ENCODE measurements at places on chromosomes 12 and 14.

GRCh38 chr12:51915003-51915625, 7.8 kb downstream of the ACVRL1 start:
- no peak for DNase-seq

GRCh38 chr12:49296836-49297694, 2.1 kb downstream of the PRPH start:
- peak; percentile 31 for DNase-seq

DNA sequence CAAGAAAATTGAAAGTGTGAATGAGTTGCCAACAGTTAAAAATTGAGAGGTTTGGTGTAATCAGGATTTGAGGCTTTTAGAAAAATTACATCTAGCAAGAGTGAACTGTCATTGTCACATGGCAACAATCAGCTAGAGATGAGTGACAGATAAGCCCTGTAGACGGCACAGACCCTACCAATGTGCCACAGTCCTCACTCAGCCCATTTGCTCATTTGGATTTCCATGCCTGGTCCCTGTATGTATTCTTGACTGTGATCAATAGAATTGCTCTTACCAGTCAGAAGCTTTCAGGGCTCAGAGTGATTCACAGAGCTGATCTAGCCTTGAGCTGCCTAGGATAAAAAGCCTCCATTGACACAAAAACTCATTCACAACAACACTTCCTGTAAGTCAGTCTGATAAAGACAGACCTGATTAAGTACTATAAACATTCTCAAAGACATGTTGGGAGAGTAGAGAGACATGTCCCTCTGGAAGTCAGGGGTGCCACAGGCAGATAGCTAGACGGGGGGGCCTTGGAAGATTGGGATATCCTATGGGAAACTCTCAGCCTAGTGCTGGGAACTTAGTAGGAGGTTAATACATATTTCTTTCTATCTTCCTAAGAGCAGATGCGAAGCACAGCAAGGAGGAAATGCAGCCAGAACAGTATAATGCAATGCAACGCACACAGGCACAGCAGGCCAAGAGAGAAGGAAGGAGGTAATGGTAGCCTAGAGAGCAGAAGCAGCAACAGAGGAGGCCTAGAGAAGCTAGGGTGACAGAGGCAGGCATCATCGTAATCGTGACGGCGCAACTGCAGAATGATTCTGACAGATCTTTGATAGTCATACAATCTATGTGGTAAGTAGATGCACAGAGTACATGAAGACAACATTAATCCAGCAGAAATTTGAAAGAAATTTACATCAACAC, 2.0 kb upstream of the PELI2 start:
- no peak for DNase-seq

DNA sequence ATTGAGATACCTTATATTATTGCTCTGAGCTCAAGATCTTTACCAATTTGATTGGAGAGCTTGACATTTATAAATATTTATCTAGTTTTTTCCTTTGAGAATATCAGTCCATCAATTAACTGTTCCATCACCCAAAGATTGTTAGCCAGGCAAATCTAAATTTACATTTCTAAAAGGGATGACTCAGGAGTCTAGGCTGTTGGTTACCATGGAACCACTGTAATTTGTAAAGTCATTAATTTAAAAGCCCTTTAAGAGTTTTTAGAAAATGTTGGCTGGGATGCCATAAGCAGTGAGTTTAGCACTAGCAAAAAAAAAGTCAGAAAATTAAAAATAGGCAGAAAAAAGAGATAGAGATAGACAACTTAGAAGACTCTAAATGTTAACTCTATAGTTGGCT, 19.5 kb upstream of the SERPINA1 start:
- no peak for DNase-seq

GRCh38 chr12:94149119-94149780, 873 bp downstream of the PLXNC1 start:
- DNase-seq = peak; percentile 45

DNA sequence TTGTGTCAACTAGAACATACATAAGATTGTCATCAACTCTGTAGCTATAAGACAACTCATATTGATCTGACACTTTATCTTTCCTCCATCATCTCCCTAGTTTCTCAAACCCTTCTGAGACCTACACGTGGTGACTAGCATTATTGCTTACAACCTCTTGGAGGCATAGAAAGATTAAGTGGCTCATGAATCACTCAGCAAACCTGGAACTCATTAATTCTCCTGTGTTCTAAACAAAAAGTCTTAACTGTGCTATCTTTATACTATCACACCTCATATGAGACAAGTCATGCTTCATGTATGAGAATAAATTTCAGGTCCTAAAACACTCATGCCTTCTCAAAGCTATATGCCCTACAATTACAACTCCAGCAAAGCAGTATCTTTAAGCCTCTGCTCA, 408.6 kb upstream of the SYT1 start:
- no peak for DNase-seq

DNA sequence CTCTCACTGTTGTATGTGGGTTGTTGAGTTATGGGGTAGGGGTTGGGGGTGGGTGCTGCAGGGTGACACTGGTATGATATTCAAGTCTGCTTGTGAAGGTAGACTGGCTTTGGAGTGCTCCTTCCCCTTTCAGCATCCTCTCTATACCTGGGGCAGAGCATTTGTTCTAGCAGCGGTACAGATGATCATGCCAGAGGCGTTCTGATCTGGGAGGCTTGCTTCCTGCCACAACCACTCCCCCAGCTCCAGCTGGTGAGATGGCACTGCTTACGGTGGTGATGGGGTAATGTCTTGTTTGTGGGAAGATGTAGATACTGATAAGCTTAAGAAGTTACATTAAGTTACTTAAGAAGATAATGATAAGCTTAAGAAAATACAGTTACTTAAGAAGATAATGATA, 131.8 kb downstream of the ERC1 start:
- peak; percentile 52 for DNase-seq

GRCh38 chr14:51219473-51220448, 20.3 kb upstream of the TMX1 start:
- DNase-seq = no peak

- no peak for DNase-seq
Observed at GRCh38 chr12:71475280-71475679, 35.7 kb downstream of the LGR5 start.

GRCh38 chr12:51639361-51639760, 48.3 kb downstream of the SCN8A start:
- DNase-seq = no peak

GRCh38 chr12:114850661-114851275, 166.8 kb upstream of the TBX3 start:
- DNase-seq = no peak

GRCh38 chr12:57477710-57478681, 1.7 kb downstream of the ARHGAP9 start:
- DNase-seq = peak; percentile 68

DNA sequence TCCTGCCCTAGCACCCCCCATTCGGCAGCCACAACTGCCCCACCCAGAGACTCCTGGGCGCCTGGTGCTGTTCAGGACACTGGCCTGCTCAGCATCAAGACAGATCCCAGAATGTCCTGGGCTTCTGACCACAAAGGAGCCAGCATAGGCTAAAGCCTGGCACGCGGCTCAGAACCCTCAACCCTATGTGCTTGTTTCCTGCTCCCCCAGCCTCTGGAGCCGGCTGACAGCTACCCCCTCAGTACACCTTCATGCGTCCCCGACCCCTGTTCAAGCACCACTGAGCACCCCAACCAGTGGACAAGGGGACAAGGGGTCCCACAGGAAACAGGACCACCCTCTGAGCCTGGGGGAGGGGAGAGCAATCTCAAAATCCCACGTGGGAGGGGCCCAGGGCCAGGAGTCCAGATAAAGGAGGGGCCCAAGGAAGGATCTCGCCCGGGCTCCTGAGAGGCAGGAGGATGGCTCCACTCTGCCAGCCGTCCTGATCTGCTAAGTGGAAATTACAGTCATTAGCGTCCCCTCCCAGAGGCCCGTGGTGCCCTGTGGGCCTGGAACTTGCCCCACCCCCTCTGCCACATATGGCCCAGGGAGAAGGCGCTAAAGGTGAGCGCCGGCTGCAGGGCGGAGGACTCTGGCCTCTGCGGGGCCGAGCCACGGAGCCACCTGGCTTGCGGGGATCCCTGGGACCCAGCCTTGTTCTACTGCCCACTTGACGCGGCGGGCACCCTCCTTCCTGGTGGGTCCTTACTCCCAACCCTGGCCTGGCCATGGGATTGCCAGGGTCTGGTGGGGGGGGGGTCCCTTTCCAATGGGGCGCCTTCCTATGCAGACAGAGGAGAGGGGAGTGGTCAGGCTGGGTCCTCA, 27.2 kb upstream of the GPR132 start:
- no peak for DNase-seq

DNA sequence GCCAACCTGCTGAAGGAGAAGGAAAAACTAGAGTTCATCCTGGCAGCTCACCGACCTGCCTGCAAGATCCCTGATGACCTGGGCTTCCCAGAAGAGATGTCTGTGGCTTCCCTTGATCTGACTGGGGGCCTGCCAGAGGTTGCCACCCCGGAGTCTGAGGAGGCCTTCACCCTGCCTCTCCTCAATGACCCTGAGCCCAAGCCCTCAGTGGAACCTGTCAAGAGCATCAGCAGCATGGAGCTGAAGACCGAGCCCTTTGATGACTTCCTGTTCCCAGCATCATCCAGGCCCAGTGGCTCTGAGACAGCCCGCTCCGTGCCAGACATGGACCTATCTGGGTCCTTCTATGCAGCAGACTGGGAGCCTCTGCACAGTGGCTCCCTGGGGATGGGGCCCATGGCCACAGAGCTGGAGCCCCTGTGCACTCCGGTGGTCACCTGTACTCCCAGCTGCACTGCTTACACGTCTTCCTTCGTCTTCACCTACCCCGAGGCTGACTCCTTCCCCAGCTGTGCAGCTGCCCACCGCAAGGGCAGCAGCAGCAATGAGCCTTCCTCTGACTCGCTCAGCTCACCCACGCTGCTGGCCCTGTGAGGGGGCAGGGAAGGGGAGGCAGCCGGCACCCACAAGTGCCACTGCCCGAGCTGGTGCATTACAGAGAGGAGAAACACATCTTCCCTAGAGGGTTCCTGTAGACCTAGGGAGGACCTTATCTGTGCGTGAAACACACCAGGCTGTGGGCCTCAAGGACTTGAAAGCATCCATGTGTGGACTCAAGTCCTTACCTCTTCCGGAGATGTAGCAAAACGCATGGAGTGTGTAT, 2.4 kb downstream of the FOS start:
- DNase-seq = no peak

- no peak for DNase-seq
Observed at GRCh38 chr14:100674428-100674827, 52.3 kb upstream of the DLK1 start.

DNA sequence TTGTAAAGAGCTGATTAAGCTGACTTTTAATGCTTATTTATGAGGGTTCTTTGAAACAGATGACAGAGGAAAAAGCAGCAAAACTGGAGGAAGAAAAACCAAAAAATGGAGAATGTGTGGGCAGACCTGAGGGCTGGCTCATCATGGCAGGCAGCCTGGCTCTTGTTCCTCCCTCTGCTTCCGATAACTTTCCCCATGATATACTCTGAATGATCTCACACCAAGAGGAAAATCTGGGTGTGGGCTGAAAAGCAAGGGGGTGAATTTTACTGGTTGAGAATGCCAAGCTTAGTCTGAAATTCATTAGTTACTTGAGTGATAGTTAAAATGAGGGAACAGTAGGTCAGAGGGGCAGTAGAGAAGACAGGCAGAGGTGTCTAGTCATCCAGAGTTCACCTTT, 330.1 kb upstream of the PRICKLE1 start:
- DNase-seq = no peak

- DNase-seq = no peak
Observed at GRCh38 chr12:59194794-59195193, 274.5 kb upstream of the LRIG3 start.

GRCh38 chr12:40560848-40561247, 131.4 kb upstream of the CNTN1 start:
- no peak for DNase-seq

GRCh38 chr14:87045956-87046355, 947.0 kb downstream of the GALC start:
- no peak for DNase-seq

GRCh38 chr14:87996291-87996592, 3.3 kb upstream of the GALC start:
- no peak for DNase-seq

- no peak for DNase-seq
Observed at GRCh38 chr14:52338051-52338681, 24.1 kb downstream of the PTGER2 start.

DNA sequence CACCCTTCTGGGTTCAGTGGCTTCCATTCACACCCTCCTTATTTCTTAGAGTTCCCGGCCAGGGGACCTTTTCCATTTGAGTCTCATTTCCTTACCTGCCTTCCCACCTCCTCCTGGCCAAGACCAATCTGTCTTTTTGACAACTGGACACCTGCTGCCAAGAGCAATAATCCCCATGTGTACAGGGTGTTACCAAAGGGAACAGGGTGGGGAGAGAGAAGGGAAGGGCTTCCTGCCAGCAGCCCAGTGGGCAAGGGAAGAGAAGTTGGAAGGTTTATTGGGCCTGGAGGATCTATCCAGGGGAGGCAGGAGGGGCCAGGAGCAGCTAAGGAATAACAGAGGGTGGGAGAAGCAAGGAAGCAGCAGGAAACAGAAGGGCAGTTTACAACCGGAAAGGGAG, 346.2 kb downstream of the C12orf75 start:
- DNase-seq = no peak

DNA sequence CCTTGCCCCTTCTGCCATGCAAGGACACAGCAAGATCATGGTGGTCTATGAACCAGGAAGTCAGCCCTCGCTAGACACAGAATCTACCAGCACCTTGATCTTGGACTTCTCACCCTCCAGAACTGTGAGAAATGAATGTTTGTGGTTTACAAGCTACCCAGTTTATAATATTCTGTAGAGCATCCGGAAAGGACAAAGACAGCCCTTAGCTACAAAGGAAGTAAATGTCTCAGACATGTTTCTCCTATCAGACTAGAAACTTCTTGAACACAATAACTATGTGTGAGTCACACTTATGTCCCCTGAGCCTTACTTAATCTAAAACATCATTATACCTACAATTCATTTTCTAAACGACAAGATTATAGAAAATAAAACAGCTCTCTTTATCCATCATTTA, 176.7 kb downstream of the KLHL28 start:
- DNase-seq = no peak

- DNase-seq = no peak
Observed at GRCh38 chr12:91954326-91954725, 191.3 kb downstream of the BTG1 start.

DNA sequence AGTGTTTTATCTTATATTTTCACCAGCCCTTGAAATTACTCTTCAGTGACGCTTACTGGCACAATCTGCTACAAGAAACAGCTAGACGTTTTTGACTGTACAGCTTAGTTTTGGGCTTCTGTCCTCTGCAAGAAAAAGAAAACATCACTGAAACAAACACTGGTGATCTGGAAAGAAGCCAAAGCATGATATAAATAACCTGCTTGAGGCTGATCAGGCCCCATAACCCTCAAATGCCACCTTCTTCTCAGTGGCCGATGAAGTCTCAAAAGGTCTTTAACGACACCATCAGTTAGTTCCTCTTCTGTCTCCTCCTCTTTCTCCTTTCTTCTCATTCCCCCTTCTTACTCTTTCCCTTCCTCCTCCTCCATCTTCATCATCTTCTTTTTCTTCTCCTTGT, 942.3 kb upstream of the TMEM132C start:
- DNase-seq = no peak
